ENCODE measurements at places on chromosomes 6 and 20.

GRCh38 chr6:102488729-102489128 is 1095.2 kb downstream of the GRIK2 start:
- no peak for DNase-seq

DNA sequence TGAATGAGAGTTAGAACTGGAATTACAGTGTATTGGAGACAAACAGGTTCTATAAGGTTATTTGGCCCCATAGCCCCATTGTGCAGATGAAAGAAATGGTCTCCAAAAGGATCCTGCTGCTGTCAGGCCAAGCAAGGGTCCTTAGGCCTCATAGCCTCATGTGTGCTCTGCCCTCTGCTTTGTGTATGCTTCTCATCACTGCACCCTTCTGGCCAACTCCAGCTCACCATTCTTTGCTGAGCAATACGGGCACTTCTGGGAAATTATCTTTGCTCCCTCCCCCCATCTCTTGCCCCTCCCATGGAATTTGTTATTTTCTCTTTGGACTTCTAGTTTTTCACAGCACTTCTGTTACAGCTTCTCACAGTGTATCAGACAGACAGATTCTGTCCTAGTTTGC is 298.8 kb downstream of the FOXA2 start:
- no peak for DNase-seq

DNA sequence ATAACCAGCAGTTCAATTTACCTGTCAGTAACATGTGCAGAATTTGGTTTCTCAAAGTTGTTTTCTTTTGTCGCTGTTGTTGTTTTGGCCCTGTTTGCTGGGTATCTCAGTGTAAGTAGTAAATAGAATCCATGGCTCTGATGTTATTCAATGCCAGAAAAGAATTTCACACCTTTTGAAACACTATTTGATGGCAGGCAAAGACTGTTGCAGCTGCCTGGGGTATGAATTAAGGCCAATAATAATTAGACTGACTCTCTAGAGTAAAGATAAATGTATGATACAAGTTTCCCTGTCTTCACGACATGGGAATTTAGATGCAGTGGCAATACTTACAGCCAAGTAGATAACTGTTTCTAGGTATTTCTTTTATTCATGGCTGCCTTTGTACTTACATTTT is 281.4 kb downstream of the CD83 start:
- no peak for DNase-seq

DNA sequence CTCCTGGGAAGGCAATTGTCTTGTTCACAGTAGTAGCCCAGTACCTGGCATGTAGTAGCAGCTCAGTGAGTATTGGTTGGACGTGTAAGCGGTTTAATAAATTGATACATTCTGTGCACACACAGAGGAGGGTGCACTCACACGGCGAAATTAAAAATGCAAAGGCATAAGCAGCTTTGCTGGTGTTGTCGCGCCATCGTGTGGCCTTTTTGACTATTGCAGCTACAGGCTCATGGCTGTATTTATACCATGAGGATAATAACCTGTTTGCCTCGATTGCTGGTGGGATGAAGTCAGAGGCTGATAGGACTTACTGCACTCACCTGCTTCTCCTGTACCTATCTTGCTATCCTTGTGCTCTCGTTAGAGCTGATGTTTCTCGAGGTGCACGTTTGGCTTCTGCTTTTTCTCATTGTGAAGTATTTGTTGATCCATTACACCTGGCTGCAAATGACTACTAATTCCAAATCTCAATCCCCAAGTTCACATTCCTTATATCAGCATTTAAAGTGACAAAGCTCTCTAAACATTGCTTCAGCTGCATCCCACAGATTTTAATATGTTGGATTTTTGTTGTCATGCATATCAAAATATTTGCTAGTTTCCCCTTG is 61.5 kb downstream of the TBXT start:
- DNase-seq: peak; percentile 83

GRCh38 chr6:51339728-51340127 is 521.1 kb downstream of the TFAP2B start:
- no peak for DNase-seq

DNA sequence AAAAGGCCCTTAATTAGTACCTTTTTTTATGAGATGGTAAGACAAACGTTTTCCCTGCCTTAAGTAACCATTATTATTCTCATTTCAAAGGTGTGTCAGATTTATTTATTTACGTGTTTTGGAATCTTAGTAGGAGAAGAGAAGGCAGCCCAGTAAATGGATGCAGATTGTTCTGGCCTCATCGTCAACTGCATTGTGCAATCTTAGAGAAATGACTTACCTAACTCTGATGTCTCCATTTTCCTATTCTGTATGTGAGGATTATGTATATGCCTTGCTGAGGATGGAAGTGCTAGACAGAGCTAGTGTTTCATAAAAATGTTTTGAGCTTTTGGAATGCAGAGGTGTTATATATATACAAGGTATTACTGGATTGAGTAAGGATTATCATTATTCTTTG is 97.0 kb upstream of the JAG1 start:
- no peak for DNase-seq

DNA sequence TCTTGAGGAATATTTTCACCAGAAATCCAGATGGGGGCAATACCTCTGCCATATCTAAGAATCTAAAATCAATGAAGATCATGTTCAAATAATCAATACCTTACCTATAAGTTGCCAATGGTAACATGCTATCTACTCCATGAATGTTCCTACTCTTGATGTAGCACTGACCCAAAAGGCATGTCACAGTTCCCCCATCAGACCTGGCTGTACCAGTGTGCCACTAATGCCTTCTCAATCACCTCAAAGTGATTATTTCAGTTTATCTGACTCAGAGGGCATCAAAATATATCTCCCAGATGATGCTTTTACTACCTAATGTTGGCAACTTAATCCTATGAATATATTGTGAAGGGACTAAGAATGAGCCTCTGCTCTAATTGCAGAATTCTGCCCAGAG is 5.5 kb downstream of the PDCD2 start:
- no peak for DNase-seq

DNA sequence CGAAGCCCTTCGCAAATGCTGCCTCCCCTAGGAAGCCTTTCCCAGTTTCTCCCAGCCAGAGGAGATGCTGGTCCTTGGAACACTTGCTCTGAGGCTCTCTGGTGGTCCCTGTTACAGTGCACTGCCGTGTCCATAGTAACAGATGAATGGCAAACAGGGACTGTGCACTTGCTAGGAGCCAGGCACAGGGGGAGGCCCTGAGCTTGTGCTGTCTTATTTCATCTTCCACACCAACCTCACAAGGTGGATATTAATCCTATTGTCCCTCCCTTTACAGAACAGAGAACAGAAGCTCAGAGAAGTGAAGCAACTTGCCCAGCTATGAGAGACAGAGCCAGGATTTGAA is 19.0 kb downstream of the SRC start:
- no peak for DNase-seq

DNA sequence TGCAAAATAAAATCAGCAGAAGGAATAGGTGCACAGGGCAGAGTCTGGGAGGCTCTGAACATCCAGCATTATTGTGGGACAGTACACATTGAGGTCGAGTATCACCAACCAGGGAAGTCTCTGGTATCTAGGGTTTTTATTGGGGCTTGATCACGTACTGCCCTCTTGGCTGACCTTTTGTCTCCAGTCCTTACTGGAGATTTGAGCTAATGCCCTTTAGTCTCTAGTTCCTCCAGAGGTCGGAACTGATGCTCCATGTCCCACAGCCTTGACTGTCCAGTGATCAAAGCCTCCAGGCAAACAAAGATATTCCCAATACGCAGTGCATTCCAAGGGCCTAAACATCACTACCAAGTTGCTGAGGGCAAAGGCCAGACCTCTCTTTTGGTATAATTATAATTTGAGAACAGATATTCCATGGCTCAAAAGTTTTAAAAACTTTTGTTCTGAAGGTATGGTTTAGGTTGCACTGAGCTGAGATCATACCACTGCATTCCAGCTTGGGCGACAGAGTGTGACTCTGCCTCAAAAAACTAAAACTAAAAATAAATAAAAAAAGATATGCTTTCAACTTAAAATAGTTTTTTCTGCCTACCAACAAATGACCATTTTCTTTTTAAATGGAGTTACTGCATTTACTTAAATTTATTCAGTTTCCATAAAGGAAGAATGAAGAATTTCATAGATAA is 56.9 kb upstream of the DYNLRB1 start:
- no peak for DNase-seq

DNA sequence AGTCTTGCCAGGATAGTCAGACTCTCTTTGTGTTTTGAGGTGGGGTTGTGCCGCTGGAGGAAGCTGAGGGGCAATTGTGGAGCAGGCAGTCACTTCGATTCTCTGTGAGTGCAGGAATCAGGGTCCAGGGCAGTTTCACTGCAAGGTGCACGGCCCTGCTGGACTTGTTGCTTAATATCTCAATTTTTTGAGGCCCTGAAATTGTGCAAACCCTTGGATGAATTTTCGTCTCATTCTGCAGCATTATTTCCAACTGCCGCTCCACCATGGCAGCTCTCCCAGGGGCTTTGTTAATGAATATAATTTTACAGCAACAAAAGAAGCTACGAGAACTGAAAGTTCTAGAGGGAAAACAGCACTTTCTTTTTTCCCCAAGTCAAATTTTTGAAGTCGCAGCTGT is 531.9 kb downstream of the QKI start:
- DNase-seq: peak; percentile 39

GRCh38 chr6:158220786-158221442 is 52.8 kb downstream of the GTF2H5 start:
- DNase-seq: peak; percentile 91

GRCh38 chr6:164744301-164744700 is 565.1 kb downstream of the C6orf118 start:
- no peak for DNase-seq

All from Ammon's horn (tissue), 1 donor.